NCI-H2081 treated with DMSO at 0.1 percent for 48 hours (cell line): ENCODE measurements at places on chromosomes 2 and 18.

DNA sequence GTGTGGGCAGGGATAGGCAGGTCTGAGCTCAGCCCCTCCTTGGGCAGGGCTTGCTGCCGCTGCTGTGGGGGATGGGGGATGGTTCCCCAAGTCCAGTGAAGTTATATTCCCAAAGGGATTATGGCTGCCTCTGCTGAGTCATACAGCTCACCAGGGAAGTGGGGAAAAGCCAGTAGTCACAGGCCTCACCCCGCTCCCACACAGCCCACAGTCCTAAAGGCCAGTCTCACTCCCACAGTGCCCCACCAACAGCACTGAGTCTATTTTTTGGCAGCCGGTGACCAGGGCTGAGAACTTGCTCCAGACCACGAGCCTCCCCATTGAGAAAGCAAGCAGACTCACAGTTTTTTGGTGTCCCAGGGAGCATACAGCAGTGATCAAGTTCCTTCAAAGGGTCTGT lies 173.3 kb downstream of the OSR1 start:
- DNase-seq: no peak

DNA sequence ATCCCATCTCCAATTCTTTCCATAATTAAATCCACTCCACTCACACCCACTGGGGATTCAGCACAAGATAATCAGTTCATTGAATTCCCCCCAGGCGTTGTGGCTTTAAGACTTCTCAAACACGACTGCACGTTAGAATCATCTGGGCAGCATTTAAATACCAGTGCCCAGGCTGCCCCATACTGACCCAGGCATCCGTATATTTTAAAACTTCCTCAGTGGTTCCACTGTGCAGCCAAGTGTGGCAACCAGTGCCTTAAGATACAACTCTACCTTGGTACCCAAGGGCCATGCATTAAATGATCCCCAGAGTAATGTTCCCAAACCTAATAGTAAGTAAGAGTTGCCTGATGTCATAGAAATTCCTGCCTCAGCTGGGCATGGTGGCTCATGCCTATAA lies 54.3 kb upstream of the BZW1 start:
- DNase-seq: no peak

- no peak for DNase-seq
Observed at GRCh38 chr2:176002688-176003210, 682 bp upstream of the LNPK start.

DNA sequence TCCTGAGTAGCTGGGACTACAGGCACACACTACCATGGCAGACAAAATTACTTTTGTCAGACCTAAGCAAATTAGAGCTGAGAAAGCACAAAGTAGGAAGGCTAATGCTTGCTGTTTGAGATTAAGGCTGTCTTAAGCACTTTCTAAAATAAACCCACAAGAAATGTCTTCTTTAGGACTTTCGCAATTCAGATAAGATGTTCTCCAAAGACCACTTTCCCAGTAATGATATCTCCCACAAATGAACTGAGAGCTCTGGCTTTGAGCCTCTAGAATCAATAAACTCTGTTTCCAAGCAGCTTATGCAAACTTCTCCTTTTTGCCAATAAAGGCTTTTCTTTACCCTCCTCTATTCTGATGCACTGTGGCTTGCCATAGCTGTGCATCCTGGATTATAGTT lies 32.0 kb upstream of the GALNT1 start:
- no peak for DNase-seq

GRCh38 chr2:147382322-147382948 lies 462.4 kb upstream of the ACVR2A start:
- DNase-seq: peak; percentile 91

DNA sequence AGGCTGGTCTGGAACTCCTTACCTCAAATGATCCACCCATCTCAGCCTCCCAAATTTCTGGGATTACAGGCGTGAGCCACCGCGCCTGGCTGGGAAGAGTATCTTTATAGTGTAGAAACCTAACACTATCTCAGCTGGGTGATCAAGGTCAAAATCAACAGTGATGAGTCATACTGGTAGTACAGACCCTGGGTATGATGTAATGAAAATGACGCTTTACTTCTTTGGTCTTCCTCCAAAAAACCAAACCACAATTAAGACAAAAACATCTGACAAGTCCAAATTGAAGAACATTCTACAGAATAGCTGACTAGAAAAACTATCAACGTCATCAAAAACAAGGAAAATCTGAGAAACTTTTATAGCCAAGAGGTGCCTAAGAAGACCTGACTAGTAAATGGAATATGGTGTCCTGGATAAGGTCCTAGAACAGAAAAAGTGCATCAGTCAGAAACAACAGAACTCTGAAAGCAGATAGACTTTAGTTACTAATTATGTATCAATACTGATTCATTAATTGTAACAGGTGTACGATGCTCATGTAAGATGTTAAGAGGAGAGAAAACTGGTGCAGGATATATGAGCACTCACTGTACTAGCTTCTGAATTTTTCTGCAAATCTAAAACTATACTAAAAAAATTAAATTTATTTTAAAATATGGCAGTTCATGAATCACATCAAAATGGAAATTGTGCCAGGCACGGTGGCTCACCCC lies 25.4 kb downstream of the PDCL3 start:
- DNase-seq: no peak

- DNase-seq: no peak
Observed at GRCh38 chr18:2337552-2338141, 233.7 kb downstream of the METTL4 start.

- DNase-seq: no peak
Observed at GRCh38 chr18:74505776-74506175, 9.6 kb downstream of the CNDP2 start.

DNA sequence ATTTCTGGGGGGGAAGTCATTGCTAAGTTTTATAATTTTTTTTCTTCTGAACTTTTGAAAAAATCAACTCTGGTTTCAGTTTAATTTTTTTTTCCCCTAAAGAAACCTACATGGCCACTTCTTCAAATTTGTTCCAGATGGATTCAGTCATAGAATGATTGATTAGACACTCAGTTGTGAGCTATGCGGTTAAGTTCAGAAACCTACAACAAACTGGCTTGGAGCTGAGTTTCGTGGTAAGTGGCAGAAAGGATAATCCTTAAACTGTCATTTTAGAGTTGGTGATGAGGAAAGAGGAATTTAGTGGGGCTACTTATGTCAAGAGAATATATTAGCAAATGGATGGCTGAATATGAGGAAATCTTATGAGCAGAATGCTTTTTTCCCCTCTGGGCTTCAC lies 23.7 kb downstream of the EFEMP1 start:
- no peak for DNase-seq

DNA sequence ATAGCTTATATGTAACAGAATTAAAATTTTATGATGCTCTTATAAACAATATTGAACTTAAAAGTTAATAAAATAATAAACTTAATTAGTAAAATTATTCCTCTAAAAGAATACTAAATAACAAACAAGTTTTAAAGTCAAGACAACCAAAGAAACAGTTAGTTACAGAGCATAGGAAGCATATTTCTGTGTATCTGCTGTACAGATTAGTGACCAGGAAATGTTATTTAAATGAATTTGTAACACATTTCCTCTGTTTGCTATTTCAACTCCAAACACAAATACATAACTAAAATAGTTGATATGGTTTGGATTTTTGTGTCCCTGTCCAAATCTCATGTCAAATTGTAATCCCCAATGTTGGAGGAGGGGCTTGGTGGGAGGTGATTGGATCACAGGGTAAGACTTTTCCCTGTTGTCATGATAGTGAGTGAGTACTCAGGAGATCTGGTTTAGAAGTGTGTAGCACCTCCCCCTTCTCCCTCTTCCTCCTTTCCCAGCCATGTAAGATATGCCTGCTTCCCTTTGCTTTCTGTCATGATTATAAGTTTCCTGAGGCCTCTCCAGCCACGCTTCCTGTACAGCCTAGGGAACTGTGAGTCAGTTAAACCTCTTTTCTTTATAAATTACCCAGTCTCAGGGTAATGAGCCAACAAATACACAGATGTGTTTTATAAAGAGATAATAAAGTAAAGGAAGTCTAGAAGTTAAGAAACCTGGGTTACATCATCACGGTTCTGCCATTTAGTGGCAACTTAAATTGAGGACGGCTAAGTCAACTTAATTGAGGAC lies 51.8 kb downstream of the ROCK2 start:
- DNase-seq: no peak

DNA sequence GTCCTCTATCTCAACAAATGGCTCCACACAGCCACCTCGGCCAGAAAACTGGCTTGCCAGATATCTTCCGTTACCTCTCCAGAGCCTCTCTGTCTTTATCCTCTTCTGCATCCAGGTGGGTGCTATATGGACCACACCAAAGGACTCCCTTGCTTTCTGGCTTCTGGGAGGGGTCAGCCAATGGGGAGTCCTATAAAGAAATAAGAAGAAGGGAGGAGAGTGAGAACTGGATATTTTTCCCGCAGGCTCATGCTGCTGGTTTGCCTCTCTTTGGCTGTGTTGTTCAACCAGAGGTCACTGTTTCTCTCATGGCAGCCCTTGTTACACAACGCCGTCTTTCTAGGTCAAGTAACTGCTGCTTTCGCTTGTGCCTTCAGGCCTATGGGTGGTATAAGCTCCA lies 72.7 kb downstream of the POLE4 start:
- DNase-seq: no peak
